Panc1 (cell line): ENCODE measurements at places on chromosomes 6 and 20. TPM values are rescaled to one million over a fixed set of nuclear protein-coding genes. Genes with fewer than 3 reads are reported as not detected.

- DNase-seq = no peak
Observed at GRCh38 chr6:5120011-5120410, 34.9 kb downstream of the PPP1R3G start.

DNA sequence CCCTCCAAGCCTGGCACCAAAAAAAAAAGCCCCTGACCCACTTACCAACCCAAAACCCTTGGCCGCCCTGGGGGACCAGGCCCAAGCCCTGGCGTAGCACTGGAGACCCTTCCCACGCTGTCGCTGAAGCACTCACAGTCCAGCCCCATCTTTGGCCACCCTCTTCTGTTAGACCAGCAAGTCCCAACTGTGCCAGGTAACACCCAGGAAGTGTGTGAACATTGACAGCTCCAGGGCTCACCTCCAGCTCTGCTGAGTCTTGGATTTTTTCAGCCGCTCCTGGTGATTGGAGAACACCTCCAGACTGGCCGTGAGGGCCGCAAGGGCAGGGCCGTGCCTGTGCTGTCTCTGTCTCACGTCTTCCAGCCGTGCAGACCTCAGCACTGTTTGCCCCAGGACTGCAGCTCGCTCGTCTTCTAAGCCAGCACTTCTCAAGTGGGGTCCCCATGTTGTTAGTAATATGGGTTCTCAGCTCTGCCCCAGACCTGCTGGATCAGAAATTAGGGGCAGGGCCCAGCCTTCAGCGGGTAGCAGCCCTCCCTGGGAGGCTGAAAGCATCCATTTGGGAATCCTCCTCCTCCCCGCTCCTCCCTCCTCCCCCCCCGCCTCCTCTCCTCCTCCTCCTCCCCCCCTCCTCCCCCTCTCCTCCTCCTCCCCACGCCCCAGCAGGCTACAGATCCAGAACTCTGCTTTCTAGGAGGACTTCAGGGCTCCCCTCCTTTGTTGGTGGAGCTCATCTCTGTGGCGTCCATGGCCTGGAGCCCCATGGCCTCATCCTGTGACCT, 18.1 kb downstream of the NPEPL1 start:
- no peak for DNase-seq

DNA sequence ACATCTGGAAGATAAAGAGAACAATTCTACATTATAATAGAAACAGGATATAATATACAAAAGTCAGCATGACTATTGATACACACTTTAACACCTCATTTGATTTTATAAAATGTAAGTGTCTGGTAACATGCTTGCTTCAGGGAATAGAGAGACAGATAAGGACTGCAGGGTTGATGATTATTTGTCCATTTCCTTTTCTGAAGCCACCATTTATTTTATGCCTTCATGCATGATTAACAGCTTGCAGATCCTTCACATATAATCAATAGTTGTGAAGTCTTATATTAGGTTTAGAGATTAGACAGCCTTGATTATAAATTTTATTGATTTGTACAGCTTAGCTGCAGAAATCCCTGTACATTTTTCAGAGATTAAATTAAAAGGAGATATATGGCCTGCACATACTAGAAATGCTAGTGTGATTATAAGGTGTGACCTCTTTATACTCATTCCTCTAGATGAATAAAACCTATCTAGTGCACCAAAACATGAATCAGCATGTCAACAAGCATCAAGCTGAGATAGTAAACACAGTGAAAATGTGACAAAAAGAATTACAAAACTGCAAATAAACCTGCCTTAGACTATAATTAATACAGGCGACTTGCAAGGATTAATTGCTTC, 198.8 kb upstream of the THEMIS start:
- DNase-seq = no peak

DNA sequence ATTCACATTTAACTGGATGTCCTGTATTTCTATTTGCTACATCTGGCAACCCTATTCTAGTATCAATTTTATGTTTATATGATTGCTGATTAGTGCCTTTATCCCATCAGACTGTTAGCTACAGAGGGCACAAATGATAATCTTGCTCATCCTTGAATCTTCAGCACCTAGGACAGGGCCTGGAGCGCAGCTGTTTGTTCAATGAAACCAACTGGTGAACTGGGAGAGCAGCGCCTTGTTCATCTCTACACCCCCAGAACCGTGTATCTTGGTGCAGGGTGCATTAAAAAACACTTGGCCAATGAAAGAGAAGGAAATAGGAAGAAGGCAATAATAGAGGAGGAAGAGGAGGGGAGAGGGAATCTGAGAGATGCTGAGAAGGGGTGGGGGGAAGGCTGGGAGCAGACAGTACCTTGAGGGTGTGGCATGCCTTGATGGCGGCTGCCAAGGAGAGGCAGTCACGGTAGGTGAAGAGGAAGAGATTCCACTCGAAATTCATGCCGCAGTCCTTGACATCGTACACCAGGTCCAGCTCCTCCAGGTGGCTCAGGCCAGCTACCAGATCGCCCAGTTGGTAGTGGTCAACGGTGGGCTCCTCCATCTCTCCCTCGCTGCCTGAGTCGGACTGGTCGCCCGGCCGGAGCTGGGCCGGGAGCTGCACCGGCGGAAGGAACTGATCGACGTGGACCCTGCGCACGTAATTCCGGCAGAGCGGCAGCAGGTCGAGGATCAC, 15.5 kb downstream of the TMEM151B start:
- DNase-seq = no peak

Gene CST7
- total RNA-seq = not detected

Gene PSORS1C2
- not detected for total RNA-seq

Gene MATN4
- 0.15 TPM for total RNA-seq

Gene PTCHD4
- total RNA-seq = not detected
